ENCODE measurements at places on chromosomes 4 and X.
A peak's percentile ranks its signal among the peaks of the same experiment; 100 is the strongest.

DNA sequence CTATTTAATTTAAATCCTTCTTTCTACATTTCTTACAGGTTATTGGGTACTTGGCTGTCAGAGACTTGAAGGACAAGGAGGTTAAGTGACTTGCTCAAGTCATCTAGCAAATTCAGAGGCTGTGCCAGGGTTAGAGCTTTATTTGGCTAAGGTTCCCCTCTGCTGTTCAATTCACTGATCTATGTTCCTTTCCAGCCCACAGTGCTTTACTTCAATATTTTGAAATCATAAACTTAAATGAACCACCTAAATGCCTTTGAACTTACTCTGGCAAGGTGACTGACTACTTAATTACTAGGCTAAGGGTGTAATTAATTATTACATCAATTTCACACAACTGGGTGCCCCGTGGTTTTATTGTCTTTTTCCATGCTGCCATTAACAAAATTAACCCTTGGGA lies 288.7 kb downstream of the CAMK2D start:
- DNase-seq: no peak

- DNase-seq: no peak
These were observed 30.8 kb downstream of the EXOC1 start for GRCh38 chr4:55884093-55884850.

- no peak for DNase-seq
These were observed 65.9 kb upstream of the HPF1 start for GRCh38 chr4:169823685-169824084.

GRCh38 chr4:15151033-15151432 lies 148.8 kb downstream of the CPEB2 start:
- no peak for DNase-seq

- DNase-seq: no peak
These were observed 289.3 kb upstream of the PABPC4L start for GRCh38 chr4:134490863-134491262.

DNA sequence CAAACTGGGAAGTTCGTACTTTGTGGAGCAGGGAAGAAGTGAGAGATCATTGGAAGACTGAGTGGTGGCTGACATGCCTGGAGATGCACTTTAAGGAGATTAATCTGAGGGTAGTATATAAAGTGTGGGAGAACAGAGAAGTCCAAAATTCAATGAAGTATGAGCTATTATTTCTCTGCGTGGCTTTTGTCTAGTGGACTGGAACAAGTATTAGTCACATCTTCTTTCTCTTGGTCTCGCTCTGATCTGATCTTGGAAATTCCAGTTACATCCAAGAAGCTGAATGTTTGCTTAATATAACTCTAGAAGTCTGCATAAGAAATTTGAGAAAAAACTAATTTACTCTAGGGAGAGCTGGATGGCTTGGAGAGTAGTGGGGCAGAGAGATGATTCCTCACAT lies 64.8 kb upstream of the NR0B1 start:
- peak; percentile 21 for DNase-seq

All from suppressor macrophage treated with lipopolysaccharide for 1 hour (primary cell).